Naive thymus-derived CD8-positive, alpha-beta T cell (primary cell): ENCODE measurements at places on chromosomes 5 and 9.

DNA sequence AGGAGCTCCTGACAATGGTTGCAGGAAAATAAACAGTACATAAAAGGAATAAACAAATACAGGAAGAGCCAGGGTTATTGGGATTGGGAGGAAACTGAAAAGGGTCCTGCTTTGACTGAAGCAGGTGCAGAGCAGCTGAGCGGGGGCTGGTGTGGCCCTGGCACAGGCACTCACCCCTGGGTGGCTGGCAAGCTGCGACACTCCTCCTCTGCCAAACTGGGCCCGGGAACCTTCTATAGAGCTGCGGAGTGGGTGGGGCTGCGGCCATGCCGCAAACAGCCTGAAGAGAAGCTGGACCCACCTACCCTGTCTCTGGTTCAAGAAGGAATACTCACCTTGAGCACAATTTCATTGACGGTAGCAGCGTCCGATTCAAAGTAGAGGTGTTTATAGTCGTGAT is 182.5 kb downstream of the GAPVD1 start:
- DNase-seq = no peak

DNA sequence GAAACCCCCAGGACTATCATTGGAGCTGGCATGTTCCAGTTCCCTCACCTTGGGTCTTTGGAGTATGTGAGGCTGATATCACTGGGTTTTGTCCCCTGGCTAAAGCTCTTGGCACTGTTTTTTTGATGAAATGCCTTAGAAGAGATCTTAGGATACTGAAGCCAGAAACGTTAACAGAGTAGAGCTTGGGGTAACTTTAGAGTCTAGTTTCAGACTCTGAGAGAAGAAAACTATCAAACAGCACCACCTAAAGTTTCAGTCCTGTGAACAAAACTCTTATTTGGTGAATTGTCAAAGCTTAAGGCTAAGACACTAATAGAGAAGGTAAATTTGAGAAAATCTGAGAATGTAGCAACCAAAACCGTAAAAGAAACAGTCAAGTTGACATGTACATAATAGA is 111.7 kb upstream of the PUM3 start:
- no peak for DNase-seq

- DNase-seq = no peak
Measured at GRCh38 chr9:95407524-95407923, 90.0 kb upstream of the FANCC start.

GRCh38 chr9:88799541-88800328 is 191.5 kb upstream of the S1PR3 start:
- no peak for DNase-seq

DNA sequence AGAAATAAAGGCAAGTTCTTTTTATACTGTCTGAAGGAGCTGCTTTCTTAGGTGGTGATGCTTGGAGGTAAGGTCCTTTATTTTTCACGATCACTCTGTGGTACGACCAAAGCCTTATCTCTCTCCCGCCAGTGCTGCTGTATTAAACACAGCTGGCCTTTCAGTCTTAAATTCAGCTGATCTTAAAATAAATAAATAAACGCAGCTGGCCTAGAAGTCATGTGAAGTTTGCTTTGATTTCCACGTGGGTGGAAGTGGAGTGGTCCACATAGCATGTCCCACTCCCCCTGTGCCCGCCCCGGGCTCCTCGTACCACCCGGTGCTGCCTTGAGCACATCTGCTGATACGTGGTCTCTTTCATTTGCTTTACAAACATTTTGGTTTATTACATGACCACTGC is 260.4 kb downstream of the FANCC start:
- no peak for DNase-seq

GRCh38 chr5:2112173-2113025 is 229.7 kb upstream of the IRX4 start:
- DNase-seq = no peak

GRCh38 chr9:106864373-106865143 is 1.6 kb downstream of the ZNF462 start:
- DNase-seq = no peak

GRCh38 chr5:17359451-17360011 is 138.5 kb upstream of the TAF11L2 start:
- DNase-seq = no peak

DNA sequence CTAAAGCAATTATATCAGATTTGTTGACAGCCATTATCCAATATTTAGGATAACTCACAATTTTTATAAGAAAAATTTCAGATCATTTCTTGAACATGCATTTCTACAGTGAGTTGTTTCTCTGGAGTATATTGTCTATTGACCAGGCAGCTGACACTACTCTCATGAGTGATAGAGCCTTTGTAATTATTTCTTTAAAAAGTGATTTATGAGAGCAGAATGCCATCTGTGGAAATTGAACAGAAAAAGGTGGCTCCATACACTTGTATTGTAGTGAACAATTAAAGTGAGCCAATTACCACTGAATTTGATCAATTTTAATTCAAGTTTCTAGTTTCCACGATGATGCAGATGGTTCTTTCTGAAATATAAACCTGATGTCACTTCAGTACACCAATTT is 855.4 kb downstream of the TAF11L14 start:
- no peak for DNase-seq

GRCh38 chr9:95078939-95079338 is 238.6 kb downstream of the FANCC start:
- no peak for DNase-seq
